ENCODE measurements at places on chromosomes 7 and 10.

DNA sequence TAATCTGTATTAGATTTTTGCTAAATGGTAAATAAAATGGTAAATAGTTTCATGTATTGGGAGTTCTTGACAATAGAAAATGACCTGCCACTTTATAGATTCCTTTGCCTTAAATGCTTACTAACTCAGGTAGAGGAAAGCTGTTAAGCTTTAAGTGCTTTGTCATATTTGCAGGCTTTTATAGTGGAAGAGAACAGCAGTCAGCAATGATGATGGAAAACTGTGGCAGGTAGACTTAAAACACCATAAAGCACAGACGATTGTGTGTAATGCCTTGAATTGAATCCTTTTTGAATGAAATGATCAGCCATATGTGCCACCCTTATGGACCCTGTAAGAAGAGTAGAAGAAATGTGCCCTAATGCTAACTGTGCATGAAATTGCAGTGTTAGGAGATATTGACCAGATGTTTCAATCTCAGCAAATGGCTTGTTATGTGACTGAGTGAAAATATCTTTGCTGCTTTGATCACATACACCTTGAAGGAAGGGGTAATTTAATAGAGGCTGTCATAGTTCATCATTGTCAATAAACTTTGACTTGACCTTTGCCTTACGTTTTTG lies 230.4 kb downstream of the ADK start:
- DNase-seq: no peak

DNA sequence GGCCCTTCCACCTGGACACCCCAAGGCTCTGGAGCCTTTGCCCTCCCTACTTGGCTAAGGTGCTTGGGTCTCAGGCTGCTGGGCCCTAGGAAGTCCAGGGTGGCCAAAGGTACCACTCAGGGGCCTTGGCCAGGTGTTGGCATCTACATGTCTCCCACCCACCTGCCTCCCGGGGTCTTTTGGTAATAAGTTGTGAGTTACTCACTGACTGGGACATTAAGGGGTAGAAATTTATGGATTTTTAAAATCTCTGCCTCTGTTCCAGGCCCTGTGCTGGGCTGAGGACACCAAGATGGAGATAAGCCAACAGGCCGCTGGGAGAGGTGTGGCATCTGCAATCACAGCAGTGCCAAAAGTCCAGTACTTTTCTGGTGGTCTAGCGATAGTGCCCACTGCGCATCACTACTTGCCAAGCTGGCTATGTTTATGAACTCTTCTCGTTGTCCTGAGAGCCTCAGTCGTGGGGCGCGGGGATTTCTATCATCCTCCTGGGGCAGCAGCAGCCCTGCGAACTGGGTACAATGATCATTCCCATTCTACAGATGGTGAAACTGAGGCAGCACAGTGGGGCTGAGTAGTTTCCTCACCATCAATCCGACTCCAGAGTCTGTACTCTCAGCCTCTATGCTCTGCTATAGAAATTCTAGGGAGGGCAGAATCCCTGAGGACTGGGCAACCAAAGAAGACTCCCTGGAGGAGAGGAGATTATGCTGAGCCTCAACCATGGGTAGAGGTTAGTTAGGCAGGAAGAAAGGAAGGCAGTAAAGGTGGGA lies 36.2 kb downstream of the TBATA start:
- DNase-seq: no peak

- no peak for DNase-seq
Measured at GRCh38 chr10:97090035-97090434, 95.7 kb downstream of the SLIT1 start.

DNA sequence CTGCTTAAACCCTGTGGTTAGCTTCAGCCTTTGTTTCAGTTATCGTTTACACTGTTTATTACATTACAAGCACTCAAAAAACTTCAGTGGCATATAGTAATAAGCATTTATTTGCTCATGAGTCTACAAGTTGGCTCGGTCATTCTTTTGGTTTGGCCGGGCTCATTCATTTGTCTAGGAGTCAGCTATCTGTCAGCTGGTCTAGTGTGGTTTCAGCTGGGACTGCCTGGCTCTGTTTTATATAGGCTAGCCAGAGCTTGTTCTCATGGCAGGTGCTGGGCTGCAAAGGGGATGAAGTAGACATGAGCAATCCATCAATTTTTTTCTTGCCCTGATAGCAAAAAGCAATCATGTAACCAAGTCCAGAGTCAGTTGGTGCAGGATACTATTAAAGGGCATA lies 103.6 kb downstream of the MKLN1 start:
- DNase-seq: no peak

- DNase-seq: no peak
Measured at GRCh38 chr7:114175125-114175524, 239.5 kb upstream of the FOXP2 start.

GRCh38 chr10:129741280-129741977 lies 222.6 kb downstream of the EBF3 start:
- peak; percentile 9 for DNase-seq

- no peak for DNase-seq
Measured at GRCh38 chr10:66980246-66980815, 54.5 kb downstream of the LRRTM3 start.

GRCh38 chr7:48428091-48428684 lies 256.9 kb downstream of the ABCA13 start:
- DNase-seq: no peak

DNA sequence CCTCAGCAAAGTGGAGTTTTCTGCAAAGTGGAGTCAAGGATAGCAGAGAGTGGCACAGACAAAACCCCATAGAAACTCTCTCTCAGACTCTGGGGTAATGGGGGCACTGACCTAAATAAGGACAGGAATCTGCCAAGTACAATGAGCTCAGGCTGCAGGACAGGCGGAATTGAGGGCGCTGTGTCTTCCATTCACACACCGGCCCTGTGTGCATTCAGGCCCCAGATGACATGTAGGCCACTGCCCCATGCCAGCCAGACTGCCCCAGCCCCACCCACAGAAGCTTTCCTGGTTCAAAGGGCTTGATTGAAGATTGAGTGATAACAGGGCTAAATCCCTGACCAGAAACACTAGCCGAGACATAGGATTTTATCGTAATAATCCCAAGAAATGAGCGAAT lies 52.7 kb downstream of the EEPD1 start:
- DNase-seq: no peak

GRCh38 chr7:38682606-38683005 lies 51.4 kb upstream of the AMPH start:
- DNase-seq: no peak

DNA sequence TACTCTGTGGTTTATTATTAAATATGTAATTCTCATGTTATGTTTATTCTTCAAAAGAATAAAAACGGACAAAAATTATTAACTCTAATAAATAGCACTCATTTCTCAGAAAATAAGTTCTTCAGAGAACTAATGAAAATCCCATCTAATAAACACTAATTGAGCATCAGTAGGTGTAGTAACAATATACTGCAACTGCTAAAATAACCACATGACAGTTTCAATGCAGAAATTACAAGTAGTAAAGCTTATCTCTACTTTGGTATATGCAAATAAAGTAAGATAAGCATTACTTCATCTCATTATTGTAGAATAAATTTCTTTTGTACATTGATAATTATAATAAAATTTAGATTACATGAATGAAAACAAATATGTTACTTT lies 56.4 kb upstream of the DKK1 start:
- no peak for DNase-seq

DNA sequence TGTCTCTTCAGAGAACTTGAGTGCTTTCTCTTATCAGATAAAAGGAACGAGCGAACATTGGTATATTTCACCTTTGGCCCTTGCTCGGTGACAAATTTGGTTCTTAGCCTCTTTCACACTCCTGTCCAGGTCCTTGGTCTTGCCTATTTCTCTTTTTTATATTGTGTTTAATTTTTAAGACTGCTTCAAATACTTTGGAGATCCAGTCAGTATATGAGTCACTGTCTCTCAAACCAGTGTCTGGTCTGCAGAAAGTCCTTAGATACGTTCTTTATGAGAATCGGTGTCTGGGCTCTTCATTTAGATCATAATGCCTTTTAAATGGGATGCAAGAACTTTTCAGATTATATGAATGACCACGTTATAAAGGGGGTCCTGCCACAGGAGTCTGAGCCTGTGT lies 55.0 kb downstream of the PIK3AP1 start:
- DNase-seq: no peak

DNA sequence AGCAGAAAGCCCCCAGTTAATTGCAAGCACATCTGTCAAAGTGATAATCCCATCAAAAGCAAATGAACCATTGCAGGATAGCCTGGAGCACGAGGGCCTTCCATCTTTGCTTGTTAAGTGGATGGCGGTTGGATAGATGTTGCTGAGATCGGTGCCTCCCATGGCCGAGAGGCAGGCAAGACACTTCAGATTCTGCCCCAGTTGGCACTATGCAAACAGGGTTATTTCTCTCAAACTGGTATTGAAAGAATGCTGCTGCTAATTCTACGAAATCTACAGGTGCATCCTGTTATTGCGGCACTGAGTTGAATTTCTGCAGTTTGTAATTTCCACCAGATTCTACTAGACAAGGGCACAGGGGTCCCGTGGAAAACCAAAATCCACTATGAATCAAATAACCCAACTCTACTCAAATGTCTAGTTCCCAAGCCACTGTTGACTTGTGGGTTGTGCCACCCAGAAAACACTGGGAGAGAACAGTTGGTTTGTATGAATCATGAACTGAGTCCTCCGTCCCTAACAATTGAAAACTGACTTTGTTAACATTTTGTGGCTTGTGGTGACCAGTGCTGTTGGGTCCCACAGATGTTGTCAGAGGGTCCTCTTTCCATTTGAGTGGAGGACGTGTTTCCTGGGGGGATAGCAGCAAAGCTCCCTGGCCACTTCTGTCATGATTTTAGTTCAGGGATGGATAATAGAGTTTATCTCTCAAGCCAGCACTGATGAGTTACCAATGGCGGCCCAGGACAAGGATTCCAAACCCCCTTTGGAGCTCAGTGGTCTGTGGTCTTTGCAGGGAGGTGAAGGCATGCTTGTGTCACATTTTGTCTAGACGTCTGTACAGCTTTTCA lies 7.1 kb upstream of the IL2RA start:
- no peak for DNase-seq

- no peak for DNase-seq
Measured at GRCh38 chr10:3363311-3364045, 190.9 kb upstream of the PITRM1 start.

- no peak for DNase-seq
Measured at GRCh38 chr7:151590071-151590849, 70.6 kb upstream of the RHEB start.

- DNase-seq: no peak
Measured at GRCh38 chr7:144763291-144763690, 72.6 kb downstream of the TPK1 start.

- DNase-seq: no peak
Measured at GRCh38 chr10:16779384-16779915, 37.8 kb downstream of the RSU1 start.

GRCh38 chr7:45199506-45199905 lies 41.9 kb downstream of the RAMP3 start:
- DNase-seq: no peak

GRCh38 chr10:1015688-1016087 lies 10.0 kb downstream of the IDI2 start:
- no peak for DNase-seq

- DNase-seq: no peak
Measured at GRCh38 chr10:130387936-130388580, 251.9 kb downstream of the GLRX3 start.

DNA sequence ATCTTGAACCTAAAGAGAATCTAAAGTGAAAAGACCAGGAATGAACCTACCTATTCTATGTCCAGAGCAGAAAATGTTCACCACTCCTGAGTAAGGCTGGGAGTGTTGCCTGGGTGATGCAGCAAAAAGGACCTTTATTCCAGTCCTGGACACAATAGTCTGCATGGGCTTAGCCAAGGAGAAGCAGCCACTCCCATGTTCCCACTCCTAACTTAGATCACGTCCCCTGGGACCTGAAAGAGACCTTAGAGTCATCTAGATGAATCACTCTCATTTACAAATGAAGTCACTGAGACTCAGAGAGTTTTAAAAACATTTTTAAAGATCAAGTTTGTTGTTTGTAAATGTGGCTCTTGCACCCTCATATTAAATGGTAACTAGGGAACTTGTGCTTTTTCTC lies 763.4 kb downstream of the KCNMA1 start:
- no peak for DNase-seq

- DNase-seq: peak; percentile 27
Measured at GRCh38 chr10:105952153-105952552, 1212.4 kb downstream of the SORCS1 start.

- DNase-seq: no peak
Measured at GRCh38 chr10:69614130-69614529, 15.9 kb upstream of the FAM241B start.

DNA sequence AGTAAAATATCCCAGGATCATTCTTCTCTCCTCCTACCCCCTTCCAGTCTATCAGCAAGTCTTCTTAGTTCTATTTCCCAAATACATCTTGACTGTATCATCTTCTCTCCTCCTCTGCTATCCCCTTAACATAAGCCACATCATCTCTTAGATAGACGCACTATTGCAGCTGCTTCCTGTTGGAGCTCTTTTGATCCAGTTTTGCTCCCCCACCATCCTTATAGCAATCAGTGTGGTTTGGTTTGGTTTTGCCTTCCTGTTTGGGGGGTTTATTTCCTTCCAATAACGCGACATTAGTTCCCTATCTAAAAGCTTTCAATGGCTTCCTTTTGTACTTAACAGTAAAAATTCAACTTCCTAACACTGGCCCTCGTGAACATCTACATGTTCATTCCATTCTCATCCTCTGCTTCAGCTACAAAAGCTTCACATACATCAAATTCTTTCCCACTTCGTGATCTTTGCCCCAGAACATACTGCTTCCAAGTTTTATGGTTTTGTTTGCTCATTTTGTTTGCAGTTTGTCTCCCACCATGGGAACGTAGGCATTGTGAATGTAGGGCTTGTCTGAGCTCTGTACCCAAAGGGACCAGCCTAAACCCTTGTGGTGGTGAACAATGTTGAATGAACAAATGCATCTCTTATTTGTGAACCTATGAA lies 33.7 kb upstream of the PLXDC2 start:
- no peak for DNase-seq

DNA sequence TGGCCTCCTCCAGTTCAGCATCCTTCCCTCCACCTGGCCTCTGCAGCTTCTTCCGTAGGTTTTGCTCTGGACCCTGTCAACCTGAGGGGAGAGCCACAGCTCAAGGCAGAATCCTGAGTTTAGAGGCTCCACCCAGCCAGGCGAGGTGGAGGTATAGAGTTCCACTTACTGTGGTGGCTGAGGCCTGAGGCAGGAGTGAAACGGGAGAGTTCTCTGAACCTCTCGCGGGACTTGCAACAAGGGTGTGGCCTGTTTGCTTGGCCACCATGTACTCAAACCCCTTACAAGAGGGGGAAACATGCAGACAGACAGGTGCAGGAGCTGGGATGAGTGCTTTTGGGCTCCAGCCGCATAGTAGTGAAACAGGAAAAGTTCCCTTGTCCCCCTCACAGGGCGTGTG lies 154.0 kb upstream of the C7orf33 start:
- DNase-seq: no peak

GRCh38 chr7:158285383-158285770 lies 302.2 kb downstream of the PTPRN2 start:
- no peak for DNase-seq

- DNase-seq: no peak
Measured at GRCh38 chr10:133201948-133202725, 27.9 kb upstream of the UTF1 start.

Data from femur (tissue), 1 donor.